Endodermal cell (in vitro differentiated cells): ENCODE measurements at places on chromosomes 11 and 22. TPM values are rescaled to one million over a fixed set of nuclear protein-coding genes. Genes with fewer than 3 reads are reported as not detected.
A peak's percentile ranks its signal among the peaks of the same experiment; 100 is the strongest.

DNA sequence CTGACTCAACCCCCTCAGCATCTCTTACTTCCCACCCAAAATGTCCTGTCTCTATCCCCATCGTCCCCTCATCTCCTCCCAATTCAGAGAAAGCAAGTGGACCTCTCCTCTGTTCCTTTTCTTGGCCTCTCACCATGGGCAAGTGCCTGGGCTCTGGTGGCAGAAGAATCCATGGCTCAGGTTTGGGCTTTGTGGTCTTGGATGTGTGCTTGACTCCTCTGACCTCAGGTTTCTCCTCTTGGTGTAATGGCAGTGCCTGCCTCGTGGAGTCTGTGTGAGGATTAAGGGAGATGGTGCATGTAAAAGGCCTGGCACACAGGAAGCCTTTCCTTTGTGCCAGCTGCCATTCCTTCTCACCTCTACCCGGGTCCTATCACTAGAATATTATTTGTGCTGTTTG lies 3.2 kb downstream of the BMAL1 start:
- no peak overlapping the region for H3K4me3 ChIP-seq
- H3K27me3 ChIP-seq: peaks cover 56% of the 10 kb centered on the region
- H3K27ac ChIP-seq: no peak overlapping the region
- H3K4me1 ChIP-seq: peaks cover 5% of the 10 kb centered on the region
- H3K36me3 ChIP-seq: no peaks in the 10 kb centered on the region

The ELFN2 gene
- total RNA-seq: 0.38 and 0.46 TPM in 2 replicates

The FREY1 gene
- total RNA-seq: 1.1 TPM in 2 of 3 replicates, not detected in the other

The STK33 gene
- 19.6 and 22.7 TPM in 2 replicates for total RNA-seq

The FKBP2 gene
- 44.6 and 52.3 TPM in 2 replicates for total RNA-seq

DNA sequence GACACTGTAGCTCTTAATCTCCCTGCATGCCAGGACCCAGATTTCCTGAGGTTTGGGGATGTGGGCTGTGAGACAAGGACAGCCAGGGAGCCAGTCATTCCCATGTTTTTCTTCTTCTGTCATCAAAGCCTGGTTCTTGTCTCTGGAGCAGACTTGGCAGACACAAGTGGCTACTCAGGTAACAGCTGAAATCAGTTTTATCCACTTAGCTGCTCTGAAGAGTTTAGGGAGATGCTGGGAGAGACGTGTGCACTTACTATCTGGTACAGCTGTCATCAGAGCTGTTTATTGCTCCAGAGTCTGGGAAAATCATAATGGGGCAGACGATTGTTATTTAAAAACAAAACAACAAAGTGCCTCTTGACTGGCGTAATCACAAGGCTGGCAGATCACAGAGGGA lies 56.6 kb downstream of the CSNK2A3 start:
- H3K27ac ChIP-seq: no peak overlapping the region
- H3K27me3 ChIP-seq: no peaks in the 10 kb centered on the region
- H3K36me3 ChIP-seq: no peaks in the 10 kb centered on the region
- peaks cover 4% of the 10 kb centered on the region for H3K4me1 ChIP-seq
- DNase-seq: no peak
- H3K4me3 ChIP-seq: no peak overlapping the region

- DNase-seq: peak; percentile 94
- H3K4me1 ChIP-seq: no peaks in the 10 kb centered on the region
- no peak overlapping the region for H3K4me3 ChIP-seq
- no peaks in the 10 kb centered on the region for H3K27me3 ChIP-seq
- H3K27ac ChIP-seq: no peak overlapping the region
- peaks cover 39% of the 10 kb centered on the region for H3K36me3 ChIP-seq
Measured at GRCh38 chr22:37623075-37624016, 14.7 kb downstream of the GGA1 start.

GRCh38 chr22:20111045-20111688 lies 4.7 kb upstream of the RANBP1 start:
- peaks cover 66% of the 10 kb centered on the region for H3K36me3 ChIP-seq
- no peak overlapping the region for H3K4me3 ChIP-seq

DNA sequence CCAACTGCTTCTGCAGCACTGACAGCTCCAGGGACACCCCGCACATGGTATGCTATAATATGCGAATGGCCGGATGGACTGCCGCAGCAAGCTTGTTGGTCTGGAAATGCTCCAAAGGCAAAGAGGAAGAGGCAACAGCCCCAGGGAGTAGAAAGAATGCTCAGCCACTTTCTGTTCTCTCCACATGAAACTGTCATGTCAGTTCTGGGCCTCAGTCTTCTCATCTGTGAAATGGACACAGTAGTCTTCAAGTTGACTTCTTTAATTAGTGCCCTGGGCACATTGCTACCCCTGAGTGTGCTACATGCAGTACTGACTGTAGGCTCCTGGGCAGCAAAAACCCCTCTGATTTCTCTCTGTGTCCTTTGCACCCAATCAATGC lies 19.9 kb downstream of the IL10RA start:
- DNase-seq: no peak
- no peaks in the 10 kb centered on the region for H3K27me3 ChIP-seq
- no peaks in the 10 kb centered on the region for H3K36me3 ChIP-seq
- H3K4me1 ChIP-seq: no peaks in the 10 kb centered on the region

GRCh38 chr11:45725776-45726492 lies 60.5 kb upstream of the CHST1 start:
- no peaks in the 10 kb centered on the region for H3K36me3 ChIP-seq
- H3K4me1 ChIP-seq: no peaks in the 10 kb centered on the region
- H3K27me3 ChIP-seq: no peaks in the 10 kb centered on the region
- no peak for DNase-seq

The CD3G gene
- total RNA-seq: not detected in 3 replicates

The E2F8 gene
- total RNA-seq: 2.9 to 12.2 TPM (median 10.9 TPM) in 3 replicates

DNA sequence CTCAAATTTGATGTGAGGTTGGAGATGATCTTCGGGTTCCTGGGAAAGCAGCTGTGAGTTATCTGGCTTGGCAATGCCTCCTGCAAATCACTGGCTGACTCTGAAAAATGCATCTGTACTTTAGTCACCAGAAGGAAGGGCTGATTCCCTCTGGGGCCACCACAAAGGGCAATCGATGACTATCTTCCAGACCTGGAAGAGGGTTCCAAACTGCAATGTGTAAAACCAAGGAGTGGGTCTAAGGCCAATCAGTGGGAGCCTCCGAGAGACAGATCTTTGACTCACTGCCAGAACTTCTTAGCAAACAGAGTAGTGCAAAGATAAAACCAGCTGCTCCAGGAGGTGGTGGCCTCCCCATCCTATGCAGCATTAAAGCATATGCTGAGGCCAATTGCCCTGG lies 29.1 kb upstream of the PAK1 start:
- DNase-seq: no peak
- H3K4me3 ChIP-seq: no peak overlapping the region
- no peak overlapping the region for H3K27ac ChIP-seq
- H3K27me3 ChIP-seq: no peaks in the 10 kb centered on the region
- no peaks in the 10 kb centered on the region for H3K36me3 ChIP-seq

DNA sequence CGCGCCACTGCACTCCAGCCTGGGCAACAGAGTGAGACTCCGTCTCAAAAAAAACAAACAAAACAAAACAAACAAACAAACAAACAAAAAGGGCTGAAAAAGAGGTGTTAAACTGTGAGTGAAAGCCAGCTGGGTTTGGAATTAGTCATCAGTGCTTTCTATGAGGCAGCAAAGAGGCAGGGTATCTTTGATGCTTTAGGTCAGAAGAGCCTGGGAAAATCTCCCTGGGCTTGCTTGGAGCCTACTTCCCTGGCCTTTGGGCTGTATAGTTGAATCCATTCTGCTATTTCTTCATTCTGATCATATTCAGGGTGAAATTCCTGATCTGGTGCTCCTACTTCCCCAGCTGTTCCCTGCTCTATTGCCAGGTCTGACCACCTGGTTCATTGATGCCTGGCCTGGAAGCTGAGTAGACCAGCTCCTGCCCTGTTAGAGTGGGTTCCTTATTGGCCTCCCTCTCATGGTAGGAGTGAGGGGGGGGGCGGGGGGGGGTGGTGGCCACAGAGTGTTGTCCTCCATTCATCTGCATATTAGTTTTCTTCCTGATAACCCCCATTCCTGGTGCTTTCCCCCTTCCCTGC lies 65.6 kb downstream of the INSC start:
- H3K4me1 ChIP-seq: no peaks in the 10 kb centered on the region
- no peak overlapping the region for H3K27ac ChIP-seq
- H3K36me3 ChIP-seq: no peaks in the 10 kb centered on the region
- H3K4me3 ChIP-seq: no peak overlapping the region
- no peaks in the 10 kb centered on the region for H3K27me3 ChIP-seq

The MPZL3 gene
- 4.1 and 4.3 TPM in 2 replicates for total RNA-seq

DNA sequence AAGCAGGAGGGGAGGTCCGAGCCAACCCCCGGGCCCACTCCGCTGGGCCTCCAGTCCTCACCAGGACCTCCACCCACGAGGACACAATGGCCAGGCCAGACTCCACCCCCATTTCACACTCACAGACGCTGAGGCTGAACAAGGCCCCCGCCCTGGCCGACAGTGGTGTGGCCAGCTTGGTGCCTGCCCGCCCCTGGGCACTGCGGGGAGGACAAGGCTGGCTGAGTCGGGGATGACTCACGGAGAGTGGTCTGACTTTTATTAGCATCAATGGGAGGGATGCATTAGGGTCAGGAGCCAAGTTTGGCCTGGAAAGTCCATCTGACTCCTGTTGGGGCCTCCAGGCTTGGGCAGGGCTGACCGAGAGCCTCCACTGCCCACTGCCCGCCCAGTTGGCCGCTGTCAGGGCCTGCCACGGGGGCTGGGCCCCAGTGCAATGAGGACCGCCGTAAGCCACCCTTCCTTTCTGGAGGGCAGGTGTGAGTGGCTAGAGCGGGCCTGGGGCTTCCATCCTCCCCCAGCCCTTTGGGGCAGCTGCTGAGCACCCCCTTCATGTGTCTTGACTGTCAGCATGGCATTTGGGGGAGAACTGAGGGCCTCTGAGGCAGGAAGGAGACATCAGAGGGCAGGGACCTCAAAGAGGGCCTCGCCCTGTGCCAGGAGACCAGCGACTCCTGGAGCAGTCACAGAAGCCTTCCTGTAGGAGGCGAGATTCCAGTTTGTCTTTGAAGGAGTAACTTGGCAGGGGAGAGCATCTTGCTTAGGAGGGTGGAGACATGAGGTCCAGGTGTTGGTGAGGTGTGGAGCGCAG lies 10.6 kb downstream of the TSPAN32 start:
- H3K4me1 ChIP-seq: no peaks in the 10 kb centered on the region
- no peaks in the 10 kb centered on the region for H3K36me3 ChIP-seq
- H3K4me3 ChIP-seq: no peak overlapping the region
- H3K27ac ChIP-seq: no peak overlapping the region
- no peak for DNase-seq

The BACE1 gene
- 21.7 to 28.8 TPM (median 21.9 TPM) in 3 replicates for total RNA-seq

GRCh38 chr11:9688716-9689511 lies 25.0 kb downstream of the SWAP70 start:
- H3K36me3 ChIP-seq: peaks cover 9% of the 10 kb centered on the region
- no peak overlapping the region for H3K4me3 ChIP-seq
- peak overlapping the region; percentile 12 for H3K27ac ChIP-seq
- no peaks in the 10 kb centered on the region for H3K4me1 ChIP-seq
